NCI-H1694 treated with DMSO at 0.1 percent for 48 hours (cell line): ENCODE measurements at places on chromosomes 7 and 10.
A peak's percentile ranks its signal among the peaks of the same experiment; 100 is the strongest.

DNA sequence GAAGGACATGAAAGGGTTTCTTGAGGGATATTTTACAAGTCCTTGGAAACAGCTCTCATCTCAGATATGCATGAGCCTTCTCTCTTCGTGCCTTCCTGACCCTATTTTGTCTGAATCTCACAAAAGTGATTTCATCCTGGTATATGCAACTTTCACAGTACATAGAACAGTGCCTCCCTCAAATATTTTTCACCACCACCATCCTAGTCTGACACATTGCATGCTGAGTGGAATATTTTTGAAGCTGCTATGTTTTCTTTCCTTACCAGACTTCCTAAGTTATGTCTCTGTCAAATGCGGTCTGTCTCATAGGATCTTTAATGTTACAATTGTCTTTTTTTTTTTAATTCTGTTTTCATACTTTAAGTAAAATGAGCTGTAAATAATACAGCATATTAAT lies 673.3 kb upstream of the LRRN3 start:
- DNase-seq, result no peak

- no peak for DNase-seq
These were observed 66.8 kb downstream of the PPP1R3C start for GRCh38 chr10:91566115-91566514.

DNA sequence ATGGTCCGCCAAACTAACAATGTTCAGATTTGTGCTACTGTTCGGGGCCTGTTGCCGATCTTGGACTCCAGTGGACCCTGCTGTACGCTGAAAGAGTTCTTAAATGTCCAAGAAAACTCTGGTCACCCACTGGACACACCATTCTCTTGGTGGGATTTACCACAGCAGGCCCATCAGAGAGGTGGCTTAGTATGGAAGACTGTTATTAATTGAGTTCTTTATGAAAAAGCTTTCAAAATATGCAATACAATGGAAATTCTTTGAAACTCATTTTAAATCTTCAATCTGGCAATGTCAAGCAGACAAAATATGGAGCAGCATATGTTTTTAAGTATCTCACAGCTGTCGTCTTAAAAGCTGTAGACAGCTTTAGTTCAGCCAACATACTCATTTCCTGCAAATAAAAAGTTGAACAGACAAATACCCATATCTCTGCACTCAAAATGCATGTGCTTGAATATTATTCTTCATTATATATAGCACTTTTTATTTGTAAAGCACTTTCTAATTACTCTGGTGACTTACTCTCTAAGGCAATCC lies 37.4 kb upstream of the GRM8 start:
- DNase-seq, result peak; percentile 58

DNA sequence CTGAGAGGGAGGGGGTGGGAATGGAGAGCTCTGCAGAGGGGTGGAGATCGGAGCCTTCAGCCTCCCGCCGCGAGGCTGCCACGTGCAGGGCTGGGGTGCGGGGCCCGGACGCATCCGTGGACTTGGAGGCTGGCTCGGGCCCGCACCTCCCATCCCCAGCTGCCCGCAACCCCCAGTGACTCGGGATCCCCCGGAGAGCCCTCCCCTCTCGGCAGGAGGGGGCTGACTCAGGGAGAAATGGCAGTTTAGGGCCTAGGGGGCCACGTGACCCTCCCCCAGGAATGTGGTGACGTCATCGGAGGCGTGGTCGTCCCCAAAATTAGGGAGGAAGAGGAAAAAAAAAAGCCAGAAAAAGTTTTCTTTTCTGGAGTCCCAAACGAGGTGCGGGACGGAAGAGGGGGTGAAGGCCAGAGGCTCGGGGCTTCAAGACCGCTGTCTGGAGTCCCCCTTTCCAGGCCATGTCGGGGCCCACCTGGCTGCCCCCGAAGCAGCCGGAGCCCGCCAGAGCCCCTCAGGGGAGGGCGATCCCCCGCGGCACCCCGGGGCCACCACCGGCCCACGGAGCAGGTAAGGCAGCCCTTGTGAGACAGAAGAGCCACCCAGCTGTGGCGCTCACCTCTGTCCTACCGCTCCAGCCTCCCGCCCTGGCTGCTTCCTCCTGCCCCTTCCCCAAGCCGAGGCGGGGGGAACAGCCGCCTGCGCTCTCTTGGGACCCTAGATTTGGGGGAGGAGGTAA lies at the start of gene TRIP6:
TSS of gene TRIP6 (plus strand) at position 348 of the 736 bp plus-strand sequence. CDS start at position 459, 111 bp downstream.
- DNase-seq, result no peak

DNA sequence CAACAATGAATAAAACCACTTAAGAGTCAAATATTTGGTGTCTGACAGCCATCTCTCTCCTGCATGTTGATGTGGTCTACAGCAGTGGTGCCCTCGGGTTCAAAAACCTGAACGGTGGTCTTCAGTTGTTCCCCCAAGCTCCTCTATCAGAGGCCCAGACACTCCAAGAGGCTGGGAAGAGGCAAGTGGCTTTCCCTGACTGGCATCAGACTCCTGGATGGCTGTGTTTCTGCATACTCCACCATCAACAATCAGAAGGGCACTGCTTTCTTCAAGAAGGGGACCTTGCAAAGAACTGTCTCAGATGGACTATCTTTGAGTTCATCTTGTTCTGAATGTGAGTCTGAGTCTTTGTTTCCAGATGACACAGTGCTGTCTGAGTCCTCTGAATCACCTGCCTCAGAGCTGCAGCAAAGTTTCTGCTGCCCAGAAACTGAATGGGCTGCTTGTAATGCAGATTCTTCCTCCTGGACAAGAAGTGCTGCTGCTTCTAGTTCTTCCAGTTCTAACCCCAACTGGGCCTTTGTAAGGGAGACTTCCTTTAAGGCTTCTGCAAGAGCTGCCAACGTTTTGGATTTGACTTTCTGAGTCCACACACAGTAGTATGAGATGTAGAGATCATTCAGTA lies 5.9 kb upstream of the SGMS1 start:
- DNase-seq, result no peak

DNA sequence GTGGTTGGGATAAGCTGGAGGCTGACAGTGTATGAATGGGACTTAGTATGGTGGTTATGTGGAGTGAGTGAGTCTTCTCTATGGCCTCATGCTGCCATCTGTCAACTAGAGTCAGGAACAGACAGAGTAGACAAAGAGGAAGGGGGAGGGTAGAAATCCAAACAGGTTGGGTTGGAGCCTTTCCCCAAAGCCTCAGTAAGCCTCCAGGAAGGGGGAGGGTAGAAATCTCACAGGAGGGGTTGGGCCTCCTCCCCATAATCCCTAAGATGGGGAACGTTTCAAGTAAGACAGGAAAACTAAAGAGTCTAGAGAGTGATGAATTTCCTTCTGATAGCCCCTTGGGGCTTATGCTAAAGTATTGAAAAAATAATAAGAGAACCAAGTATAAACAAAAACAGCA lies 2.0 kb upstream of the AKR1B15 start:
- DNase-seq, result peak; percentile 79

GRCh38 chr10:79316671-79317431 lies 30.4 kb upstream of the PPIF start:
- DNase-seq, result no peak

DNA sequence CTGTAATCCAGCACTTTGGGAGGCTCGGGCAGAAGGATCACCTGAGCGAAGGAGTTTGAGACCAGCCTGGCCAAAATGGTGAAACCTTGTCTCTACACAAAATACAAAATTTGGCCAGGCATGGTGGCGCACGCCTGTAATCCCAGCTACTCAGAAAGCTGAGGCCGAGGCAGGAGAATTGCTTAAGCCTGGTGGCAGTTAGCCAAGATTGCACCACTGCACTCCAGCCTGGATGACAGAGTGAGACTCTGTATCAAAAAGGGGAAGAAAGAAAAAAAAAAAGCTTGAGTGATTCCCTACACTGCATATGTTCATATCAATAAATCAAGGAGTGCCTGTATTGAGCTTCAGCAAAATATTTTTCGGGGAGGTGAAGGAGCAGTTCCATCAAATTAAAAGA lies 45.8 kb upstream of the SRRM3 start:
- no peak for DNase-seq

DNA sequence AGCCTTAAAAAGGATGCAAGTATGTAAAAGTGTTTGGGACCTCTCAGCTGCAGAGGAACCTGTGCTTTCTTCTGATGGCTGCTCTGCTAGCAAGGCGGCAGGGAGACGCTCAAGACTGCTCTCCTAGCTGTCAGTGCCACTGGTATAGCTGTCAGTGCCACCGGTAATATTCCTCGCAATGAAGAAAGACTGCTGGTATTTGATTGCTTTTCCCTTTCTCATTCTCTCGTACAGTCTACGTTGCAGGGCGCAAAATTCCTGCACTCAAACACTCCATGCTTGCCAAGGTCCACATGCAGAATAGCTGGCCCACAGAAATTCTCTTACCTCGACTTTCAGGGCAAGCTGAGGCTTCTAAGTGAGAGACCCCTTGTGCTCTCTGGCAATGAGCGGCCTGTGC lies 432.6 kb upstream of the KLF6 start:
- no peak for DNase-seq

- DNase-seq, result no peak
These were observed 7.5 kb upstream of the TECTB start for GRCh38 chr10:112275512-112276245.

- DNase-seq, result no peak
These were observed 28.7 kb downstream of the ST8SIA6 start for GRCh38 chr10:17425584-17426262.

DNA sequence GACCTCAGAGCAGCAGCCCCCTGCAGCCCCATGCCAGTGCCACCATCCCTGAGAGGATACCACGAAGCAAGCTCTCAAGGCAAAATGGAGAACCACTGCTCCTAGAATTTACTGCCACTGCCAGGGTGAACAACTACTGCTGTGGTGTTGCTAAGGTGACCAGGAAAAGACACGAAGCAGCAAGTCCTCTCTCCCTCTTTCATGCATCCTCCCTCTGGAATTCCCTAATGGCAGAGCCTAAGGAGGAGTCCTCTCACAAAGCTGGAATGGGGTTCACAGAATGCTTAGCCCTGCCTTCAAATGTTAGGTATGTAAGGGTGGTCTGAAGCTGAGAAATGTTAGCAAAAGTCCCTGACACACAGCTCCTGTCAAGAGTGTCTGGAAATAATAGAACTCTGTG lies 35.8 kb upstream of the NPSR1 start:
- no peak for DNase-seq

DNA sequence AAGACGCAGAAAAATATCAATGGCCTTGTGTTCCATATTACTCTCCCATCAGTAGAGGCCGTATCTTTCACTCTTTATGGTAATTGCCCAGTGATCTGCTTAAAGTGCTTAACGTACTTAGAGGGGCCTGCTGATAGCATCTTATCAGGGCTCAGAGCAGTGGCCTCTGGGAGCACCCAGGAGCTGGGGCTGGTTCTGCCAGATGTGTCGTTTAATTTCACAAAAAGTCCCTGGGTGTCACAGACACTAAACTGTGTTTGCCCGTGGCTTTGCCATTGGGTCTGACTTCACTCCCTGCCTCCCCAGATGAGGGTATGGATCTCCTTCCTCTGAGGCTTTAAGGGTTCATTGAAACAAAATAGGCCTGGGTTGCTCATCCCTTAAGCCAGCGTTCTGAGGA lies 435.3 kb downstream of the GATA3 start:
- no peak for DNase-seq

GRCh38 chr7:64729089-64729848 lies 63.3 kb downstream of the ZNF107 start:
- DNase-seq, result no peak

DNA sequence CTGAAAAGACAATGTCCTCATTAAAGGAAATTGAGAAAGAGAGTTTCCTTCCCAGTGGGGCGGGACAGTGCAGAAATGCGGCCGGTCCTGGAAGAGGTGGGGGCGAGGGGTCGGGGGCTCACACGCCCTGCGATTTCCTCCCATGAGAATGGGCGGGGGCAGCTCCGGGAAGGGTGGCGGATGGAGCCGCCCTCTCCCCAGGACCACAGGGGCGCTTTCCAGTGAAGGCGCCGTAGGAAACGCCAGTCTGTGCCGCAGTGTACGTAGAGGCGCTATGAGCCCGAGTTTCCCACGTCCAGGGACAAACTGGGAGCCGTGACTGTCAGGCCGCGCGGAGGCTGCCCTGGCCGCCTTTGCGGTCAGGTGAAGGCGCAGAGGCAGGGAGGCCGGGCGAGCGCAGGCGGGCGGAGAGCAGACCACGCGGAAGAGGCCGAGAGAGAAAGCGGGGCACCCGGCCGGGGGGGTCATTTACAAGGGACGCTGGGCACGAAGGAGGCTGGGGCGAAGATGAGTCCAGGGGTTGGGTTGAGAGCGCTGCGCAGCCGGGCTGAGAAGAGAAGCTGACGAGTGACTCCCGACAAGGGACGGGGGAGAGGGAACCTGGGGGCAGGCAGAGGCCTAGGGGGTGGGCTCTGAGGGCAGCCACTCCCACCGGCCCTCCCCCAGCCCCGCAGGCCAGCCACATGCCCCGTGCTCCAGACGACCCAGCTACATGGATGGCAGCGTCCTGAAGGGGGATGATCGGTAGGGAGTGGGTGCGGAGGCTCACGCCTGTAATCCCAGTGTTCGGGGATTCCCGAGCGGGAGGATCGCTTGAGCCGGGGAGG lies 45.0 kb downstream of the ALOX5 start:
- no peak for DNase-seq

DNA sequence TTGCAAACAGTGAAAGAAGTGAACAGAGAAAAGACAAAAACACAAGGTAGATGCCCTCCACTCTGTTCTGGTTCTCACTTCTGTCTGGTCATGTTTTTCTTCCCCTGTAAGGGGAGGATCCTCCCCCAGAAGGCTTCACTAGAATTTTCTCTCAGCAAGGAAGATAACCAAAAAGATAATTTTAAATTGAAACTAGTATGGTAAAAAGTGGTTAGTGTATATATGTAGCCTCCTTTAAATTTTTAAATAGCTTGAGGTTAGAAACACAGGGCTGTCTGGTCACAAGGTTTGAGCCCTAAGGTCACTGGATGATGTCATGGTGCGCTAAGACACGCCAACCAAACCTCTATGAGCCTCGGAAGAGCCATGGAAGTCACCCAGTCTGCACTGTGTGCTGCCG lies 5.6 kb upstream of the PKD1L1 start:
- DNase-seq, result no peak

DNA sequence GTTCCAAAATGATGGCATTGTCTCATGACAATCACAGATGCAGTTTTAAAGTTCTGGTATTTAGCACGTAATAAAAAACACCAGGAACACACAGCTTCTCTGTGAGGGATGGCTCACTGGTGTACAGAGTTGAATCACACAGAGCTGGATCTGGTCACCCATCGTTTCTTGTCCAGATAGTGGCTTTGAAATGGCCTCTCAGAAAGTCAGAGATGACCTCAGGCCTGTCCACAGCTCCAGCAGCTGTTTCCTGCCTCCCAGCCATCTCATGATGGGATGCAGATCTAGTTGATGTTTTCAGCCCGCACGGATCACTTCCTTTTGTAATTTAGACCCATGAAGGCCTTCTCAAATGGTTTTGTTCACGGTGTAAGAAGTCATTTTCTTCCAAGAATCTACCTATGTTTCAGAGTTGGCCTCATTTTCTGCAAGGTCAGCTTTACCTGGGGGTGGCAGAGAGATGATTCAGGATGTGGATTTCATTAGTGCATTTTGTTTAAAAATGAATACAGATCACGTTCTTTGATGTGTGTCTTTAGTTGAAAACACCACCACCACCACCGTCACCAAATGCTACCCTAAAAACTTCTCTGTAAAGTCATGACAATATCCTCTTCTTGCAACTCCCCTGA lies 166.2 kb downstream of the SNX10 start:
- DNase-seq, result no peak

- no peak for DNase-seq
These were observed 62.1 kb downstream of the TPST1 start for GRCh38 chr7:66267249-66267648.

GRCh38 chr7:101542527-101543241 lies 86.4 kb downstream of the MYL10 start:
- peak; percentile 21 for DNase-seq

GRCh38 chr7:70142247-70142932 lies 544.1 kb downstream of the AUTS2 start:
- DNase-seq, result no peak

- no peak for DNase-seq
These were observed 672 bp downstream of the GTPBP4 start for GRCh38 chr10:988667-989545.

GRCh38 chr10:122468926-122469781 lies 7.8 kb downstream of the HTRA1 start:
- no peak for DNase-seq
